ENCODE measurements at places on chromosomes 5 and 9. TPM values are rescaled to one million over a fixed set of nuclear protein-coding genes. Genes with fewer than 3 reads are reported as not detected.

PCDHGC4 gene
- total RNA-seq = 1.4 TPM

DNA sequence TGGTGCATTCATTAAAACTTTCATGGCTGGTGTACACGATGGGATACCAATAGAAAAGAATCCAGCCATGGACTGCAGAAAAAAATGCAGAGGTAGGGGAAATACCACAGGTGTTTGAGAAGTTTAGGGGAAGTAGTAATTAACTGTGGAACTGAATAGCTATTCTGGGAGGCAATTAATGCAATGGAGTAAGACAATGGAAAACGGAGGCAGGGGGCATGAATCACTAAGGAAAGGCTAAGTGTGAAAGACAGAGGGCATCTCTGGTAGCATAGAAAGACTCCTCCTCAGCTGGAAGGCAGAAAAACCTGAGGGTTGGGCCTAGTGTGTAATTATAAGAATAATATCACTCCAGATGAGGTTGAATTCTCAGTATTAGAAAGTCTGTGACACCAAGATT, 30.9 kb upstream of the NPR3 start:
- no peak overlapping the region for H3K4me3 ChIP-seq
- no peaks in the 10 kb centered on the region for H3K27me3 ChIP-seq
- no peaks in the 10 kb centered on the region for H3K36me3 ChIP-seq
- H3K27ac ChIP-seq = no peak overlapping the region

- DNase-seq = no peak
- H3K36me3 ChIP-seq = no peaks in the 10 kb centered on the region
- no peak overlapping the region for H3K4me3 ChIP-seq
Observed at GRCh38 chr5:144265643-144266247, 95.1 kb downstream of the KCTD16 start.

GRCh38 chr9:116741086-116741740, 54.1 kb downstream of the TRIM32 start:
- no peaks in the 10 kb centered on the region for H3K4me1 ChIP-seq
- H3K27me3 ChIP-seq = no peaks in the 10 kb centered on the region
- H3K36me3 ChIP-seq = no peaks in the 10 kb centered on the region

DNA sequence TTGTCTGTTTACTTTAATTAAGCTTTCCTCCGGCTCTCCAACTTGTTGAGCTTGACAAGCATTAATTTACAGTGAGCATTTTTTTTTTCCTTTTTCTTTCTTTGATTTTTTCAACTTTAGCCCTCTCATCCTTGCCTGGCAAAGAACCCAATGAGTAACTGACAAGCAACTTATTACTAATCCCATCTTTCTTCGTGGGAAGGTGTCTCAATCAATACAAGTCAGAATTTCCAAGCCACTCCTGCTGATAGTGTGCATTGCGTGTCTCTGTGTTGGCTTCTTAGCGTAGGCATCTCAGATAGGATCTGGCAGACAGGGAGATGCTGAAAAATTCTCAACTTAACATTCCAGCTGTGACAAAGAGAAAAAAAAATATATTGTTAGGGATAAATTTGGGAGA, 527.7 kb upstream of the WWC1 start:
- H3K27ac ChIP-seq = no peak overlapping the region
- no peaks in the 10 kb centered on the region for H3K4me1 ChIP-seq
- no peaks in the 10 kb centered on the region for H3K36me3 ChIP-seq
- no peak overlapping the region for H3K4me3 ChIP-seq

DNA sequence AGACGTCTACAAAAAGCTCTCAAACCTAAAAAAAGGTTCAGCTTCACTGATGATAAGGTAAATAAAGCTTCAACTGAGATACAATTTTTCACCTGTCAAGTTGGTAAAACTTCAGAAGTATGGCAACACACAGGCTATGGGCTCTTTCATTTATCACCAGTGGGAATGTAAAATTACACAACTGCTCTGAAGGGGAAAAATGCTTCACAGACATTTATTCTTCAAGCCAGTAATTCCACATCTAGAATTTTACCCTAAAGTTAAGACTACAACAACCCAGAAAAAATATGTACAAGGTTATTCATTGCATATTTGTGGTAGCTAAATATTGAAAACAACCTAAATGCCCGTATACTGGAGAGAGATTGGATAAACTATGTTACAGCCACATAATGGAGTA, 48.1 kb upstream of the NREP start:
- no peaks in the 10 kb centered on the region for H3K36me3 ChIP-seq
- no peaks in the 10 kb centered on the region for H3K27me3 ChIP-seq
- no peak overlapping the region for H3K4me3 ChIP-seq
- no peaks in the 10 kb centered on the region for H3K4me1 ChIP-seq
- no peak for DNase-seq

GRCh38 chr5:42300496-42300895, 122.7 kb upstream of the GHR start:
- H3K4me3 ChIP-seq = no peak overlapping the region
- no peaks in the 10 kb centered on the region for H3K4me1 ChIP-seq
- H3K27ac ChIP-seq = no peak overlapping the region
- no peaks in the 10 kb centered on the region for H3K27me3 ChIP-seq
- DNase-seq = no peak
- no peaks in the 10 kb centered on the region for H3K36me3 ChIP-seq

AQP3 gene
- 9.9 TPM for total RNA-seq

DNA sequence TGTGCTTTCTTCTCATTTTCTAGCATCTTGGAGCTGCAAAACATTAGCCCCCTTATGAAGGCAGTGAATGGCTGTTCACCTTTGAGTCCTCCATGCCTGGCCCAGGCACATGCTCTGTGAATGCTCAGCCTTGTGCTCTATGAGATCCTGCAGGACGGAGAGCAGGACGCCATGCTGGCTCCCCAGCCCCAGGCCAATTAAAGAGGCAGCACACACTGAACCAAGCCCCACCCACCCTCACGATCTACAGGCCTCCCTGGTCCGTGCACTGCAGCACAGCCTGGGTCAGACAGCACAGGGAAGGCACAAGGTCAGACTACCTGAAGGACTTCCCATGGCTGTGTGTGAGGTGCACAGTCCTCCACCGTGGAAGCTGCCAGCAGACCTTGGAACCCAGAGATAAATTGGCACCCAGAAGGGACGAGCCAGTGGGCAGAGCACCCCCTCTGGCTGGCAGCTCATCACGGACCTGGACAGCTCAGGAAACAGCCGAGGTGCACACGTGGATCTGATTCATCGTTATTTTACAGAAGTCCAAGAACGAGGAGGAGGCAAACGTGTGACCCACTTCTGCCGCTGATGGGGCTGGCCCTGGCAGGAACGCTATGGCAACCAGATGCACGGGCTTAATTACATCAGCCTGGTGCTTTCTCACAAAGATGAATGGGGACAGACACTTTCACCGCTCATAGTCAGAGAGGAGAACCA, 59.5 kb downstream of the OLFM1 start:
- H3K27me3 ChIP-seq = no peaks in the 10 kb centered on the region
- no peak overlapping the region for H3K4me3 ChIP-seq
- no peak for DNase-seq
- H3K27ac ChIP-seq = no peak overlapping the region

WDR70 gene
- total RNA-seq = 34.3 TPM
